ENCODE measurements at places on chromosomes 4 and X.

GRCh38 chr4:7348946-7349900, 85.5 kb downstream of the PSAPL1 start:
- no peak for DNase-seq

- no peak for DNase-seq
These were observed 36.5 kb downstream of the AMMECR1 start for GRCh38 chrX:110281377-110281776.

- no peak for DNase-seq
These were observed 344.4 kb downstream of the RAPGEF2 start for GRCh38 chr4:159447296-159447695.

- no peak for DNase-seq
These were observed 41.5 kb upstream of the BRS3 start for GRCh38 chrX:136446208-136446607.

- no peak for DNase-seq
These were observed 62.6 kb upstream of the C4orf54 start for GRCh38 chr4:99720206-99720605.

DNA sequence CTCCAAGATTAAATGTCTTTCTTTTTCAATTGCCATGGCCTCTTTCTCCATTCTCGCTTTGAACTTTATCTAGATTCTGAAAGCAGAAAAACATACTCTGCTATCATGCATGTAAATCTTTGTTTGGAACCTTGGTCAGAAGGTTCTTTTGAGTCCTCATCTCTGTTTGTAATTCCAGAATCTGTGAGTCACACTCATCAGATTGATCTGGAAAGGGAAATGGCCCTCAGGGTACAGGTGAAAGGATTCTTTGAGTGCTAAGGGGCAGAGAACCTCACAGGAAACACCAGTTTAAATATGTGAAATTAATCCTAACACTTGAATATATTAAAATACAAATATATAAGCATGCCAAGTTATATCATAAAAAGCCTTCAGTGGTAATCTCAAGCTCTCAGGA, 211.0 kb upstream of the ADGRL3 start:
- DNase-seq: no peak
